Esophagus muscularis mucosa (tissue), 4 donors: ENCODE measurements at places on chromosomes 6 and 20. TPM values are rescaled to one million over a fixed set of nuclear protein-coding genes. Genes with fewer than 3 reads are reported as not detected.
A peak's percentile ranks its signal among the peaks of the same experiment; 100 is the strongest.

DNA sequence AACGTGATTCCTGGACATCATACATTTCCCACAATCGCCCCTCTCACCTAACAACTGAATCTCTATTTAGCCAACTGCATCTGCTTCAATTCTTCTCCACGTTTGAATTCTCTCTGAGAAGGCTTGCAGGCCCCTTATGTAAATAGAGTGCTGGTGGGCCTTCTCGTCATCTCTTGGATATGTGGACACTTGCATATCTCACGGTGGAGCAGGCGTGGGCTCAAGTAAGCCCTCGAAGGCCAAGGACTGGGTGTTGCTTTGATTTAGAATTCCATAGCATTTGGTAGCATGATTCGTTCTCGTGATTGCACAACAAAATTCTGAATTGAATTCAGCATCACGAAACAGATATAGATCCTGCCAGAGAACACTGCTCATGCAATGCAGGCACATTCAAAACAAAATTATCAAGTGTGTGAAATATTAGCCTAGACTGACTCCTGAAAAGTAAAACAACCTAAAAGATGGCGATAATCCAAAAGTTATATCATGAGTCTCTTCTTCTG, 613.6 kb downstream of the TFAP2A start:
- DNase-seq, result no peak
- no peak overlapping the region for H3K4me3 ChIP-seq
- no peaks in the 10 kb centered on the region for H3K36me3 ChIP-seq

GRCh38 chr6:169341706-169342105, 88.1 kb upstream of the THBS2 start:
- H3K4me3 ChIP-seq, result no peak overlapping the region
- H3K27ac ChIP-seq, result no peak overlapping the region
- no peak for DNase-seq
- no peaks in the 10 kb centered on the region for H3K27me3 ChIP-seq
- no peaks in the 10 kb centered on the region for H3K36me3 ChIP-seq

DNA sequence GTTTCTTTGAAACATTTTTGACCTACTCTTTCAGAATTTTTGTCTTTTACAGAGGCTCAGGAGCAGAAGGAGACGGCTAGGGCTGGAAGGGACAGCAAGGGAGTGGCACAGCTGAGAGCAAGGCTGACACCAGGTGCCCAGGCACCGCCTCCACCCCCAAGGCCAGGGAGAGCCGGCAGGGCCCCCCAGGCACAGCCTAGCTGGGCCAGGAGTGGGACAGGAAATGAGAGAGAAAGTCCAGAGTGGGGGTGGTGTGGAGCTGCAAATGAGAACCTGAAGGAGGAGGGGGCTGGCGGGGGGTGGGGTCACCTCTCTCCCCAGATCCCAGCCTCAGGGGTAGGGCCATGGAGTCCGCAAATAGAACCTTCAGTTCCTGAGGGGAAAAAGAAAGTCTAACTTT, 236.7 kb downstream of the CDC5L start:
- H3K4me3 ChIP-seq, result no peak overlapping the region
- no peaks in the 10 kb centered on the region for H3K27me3 ChIP-seq
- DNase-seq, result no peak
- H3K36me3 ChIP-seq, result no peaks in the 10 kb centered on the region

The MARCKS gene
- 31.1 TPM for total RNA-seq

DNA sequence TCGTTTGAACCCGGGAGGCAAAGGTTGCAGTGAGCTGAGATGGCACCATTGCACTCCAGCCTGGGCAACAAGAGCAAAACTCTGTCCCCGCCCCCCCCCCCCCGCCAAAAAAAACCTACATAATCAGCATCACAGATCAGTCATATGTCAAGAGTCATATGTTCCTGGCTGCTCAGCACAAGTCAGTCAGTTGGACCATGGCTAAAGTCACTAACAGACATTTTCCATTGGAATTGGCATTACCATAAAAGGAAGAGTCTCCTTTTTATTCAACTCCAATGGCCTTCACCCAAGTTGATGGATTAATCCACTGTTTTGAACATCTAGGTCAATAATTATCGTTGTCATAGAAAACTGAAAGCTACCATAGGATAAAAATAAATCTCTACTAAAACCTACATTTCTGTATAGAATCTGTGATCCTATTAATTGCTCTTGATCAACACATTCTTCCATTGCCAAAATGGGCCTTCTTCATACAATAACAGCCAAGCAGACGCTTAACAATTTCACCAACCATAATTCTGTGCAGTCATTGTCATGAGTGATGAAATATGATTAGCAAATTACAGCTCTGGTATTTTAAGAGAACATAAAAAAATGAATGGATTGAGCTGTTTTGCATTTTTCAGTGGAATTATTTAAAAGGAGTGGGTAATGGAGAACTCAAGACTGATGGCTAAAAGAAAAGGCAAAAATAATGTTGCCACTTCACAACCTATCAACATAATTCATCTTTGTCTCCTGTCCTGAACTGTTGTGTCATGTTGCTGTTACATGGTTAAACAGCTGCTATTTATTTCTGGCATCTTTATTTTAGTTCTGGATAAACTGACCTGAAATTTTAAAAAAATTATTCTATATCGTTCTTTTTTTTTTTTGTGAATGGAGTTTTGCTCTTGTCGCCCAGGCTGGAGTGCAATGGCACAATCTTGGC, 555.5 kb upstream of the JARID2 start:
- no peaks in the 10 kb centered on the region for H3K4me1 ChIP-seq
- DNase-seq, result no peak
- no peaks in the 10 kb centered on the region for H3K36me3 ChIP-seq

DNA sequence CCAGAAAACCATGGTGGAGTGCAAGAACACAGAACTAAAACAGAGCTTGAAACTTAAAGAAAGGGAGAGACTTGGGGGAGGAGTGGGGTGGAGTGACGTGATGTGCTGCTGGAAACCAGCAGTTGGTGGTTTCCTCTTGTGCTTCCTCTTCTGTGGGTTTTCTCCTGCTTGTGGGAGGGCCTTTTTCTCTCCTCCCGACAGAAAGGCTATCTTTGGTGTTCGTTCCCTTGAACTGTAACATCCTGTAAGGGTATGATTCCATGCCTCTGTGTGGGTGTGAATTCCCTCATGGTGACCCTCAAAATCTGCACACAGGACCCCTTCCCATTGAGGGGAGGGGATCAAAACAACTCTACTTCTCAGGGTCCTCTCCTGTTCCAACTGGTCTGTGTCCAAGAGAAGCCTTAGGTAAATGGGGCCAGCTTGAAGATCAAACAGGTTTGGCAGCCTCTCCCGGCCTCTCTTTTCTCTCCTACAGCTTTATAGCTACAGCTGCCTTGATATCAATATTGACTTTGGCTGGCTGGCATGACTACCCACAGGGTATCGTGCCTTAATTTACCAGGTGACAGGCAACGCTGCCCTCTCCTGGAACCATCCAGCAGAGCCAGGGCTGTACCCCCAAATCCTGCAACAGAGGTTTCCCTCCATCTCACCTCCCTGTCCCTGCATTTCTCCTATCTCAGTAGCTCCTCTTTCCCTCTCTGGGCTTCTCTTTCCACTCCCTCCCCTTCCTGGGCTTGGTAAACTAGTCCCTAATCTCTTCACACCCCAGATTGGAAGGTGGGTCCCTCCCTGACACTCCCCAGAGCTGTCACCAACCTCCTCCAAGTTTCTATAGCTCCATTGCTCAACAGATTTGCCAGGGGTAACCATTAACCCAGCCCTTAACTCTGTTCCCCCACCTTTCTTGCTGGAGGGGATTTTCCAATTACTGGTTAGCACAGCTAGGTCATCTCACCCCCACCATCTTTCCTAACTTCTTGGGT, 1.5 kb upstream of the MSH5 start:
- H3K4me1 ChIP-seq, result peaks cover 54% of the 10 kb centered on the region
- peak overlapping the region; percentile 90 for H3K27ac ChIP-seq
- H3K27me3 ChIP-seq, result no peaks in the 10 kb centered on the region
- H3K4me3 ChIP-seq, result no peak overlapping the region
- peaks cover 9% of the 10 kb centered on the region for H3K36me3 ChIP-seq

- H3K27me3 ChIP-seq, result no peaks in the 10 kb centered on the region
- no peak overlapping the region for H3K4me3 ChIP-seq
- H3K36me3 ChIP-seq, result no peaks in the 10 kb centered on the region
These were observed 980.6 kb upstream of the EYS start for GRCh38 chr6:66687611-66688140.

GRCh38 chr20:7305976-7306375, 538.5 kb downstream of the BMP2 start:
- H3K4me1 ChIP-seq, result no peaks in the 10 kb centered on the region
- H3K27ac ChIP-seq, result no peak overlapping the region
- no peak overlapping the region for H3K4me3 ChIP-seq
- H3K27me3 ChIP-seq, result no peaks in the 10 kb centered on the region

DNA sequence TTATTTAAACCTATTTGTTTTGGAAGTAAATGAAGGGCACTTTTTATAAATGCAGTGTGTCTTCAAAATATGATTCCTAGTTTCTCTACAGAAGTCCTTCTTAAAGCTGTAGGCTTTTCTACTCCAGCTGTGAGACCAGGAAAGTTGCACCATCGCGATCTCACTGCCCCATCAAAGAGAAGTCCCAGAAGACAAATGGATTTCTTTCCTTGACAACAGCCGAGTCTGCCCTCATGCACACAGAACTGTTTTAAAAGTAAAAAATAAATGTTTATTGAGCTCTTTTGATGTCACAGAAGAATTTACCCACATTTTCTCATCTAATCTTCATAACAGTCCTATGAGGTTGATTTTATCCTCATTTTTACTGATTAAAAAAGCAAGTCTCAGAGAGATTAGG, 324.4 kb upstream of the NT5E start:
- no peaks in the 10 kb centered on the region for H3K27me3 ChIP-seq
- no peak for DNase-seq
- H3K36me3 ChIP-seq, result no peaks in the 10 kb centered on the region
- H3K4me3 ChIP-seq, result no peak overlapping the region

The GABRR1 gene
- not detected for total RNA-seq

The TGM3 gene
- 0.83 TPM for total RNA-seq

DNA sequence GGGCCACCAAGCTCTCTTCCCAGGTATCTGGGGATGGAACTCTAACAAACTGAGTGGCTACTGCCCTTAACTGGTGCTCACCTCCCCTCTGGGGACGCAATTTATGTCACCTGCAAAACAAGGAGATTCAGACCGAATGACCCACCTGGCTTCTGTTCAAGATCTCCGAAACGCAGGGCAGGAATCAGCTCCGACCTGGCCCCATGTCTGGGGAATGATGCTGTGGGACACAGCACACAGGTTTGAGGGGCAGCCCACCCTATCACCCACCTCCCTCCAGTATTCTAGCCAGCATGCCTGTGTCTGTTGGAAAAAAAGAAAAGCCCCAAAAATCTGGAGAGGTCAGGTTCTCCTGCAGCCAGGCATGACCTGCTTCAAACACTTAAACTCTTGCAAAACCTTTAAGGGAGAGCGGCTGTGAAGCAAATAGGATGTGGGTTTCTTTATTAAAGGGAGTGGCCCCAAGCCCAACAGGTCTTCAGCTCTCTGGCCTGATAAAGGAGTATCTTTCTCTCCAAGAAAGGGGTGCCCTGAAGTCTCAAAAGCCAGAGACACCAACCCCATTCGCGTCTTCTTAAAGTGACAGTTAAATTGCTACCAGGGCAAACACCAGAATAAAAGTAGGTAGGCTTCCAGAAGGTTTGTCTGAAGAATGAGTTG, 6.4 kb downstream of the PREX1 start:
- peaks cover 25% of the 10 kb centered on the region for H3K4me1 ChIP-seq
- no peak overlapping the region for H3K27ac ChIP-seq
- no peak overlapping the region for H3K4me3 ChIP-seq
- no peaks in the 10 kb centered on the region for H3K36me3 ChIP-seq

DNA sequence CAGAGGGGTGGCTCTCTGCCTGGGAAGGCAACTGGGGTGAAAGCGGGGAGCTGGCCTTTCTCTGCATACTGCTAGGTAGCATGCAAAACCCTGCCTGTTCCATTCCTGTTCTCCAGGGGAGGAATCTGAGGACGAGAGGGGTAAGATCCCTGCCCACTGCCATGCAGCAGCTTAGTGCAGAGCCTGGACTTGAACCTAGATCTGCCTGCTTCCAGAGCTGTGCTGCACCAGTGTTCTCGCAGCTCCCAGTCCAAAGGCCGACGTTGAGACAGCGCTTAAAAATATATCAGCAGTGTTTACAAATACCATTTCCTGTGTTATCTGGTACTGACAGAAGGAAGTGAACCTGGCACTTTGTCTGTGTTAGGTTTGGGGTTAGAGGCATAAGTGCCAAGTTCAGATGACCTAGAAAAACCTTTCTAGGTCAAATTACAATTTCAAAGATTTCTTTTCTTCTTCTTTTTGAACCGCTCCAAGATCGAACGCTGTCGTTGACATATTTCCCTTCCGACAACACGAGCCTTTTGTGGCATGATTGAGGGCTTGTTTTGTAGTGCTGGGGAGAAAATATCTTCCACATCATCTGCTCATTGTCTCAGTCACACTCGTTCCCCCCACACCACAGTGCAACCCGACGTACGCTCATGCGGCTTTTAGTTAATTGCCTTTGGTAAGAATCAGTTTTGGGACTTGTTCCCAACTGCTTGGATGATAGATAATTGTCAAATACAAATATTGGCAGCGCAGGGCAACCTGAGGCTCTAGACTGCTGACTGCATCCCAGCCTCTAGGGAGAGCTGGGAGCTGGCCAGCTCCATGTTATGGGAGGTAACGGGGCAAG, 44.6 kb downstream of the TOX2 start:
- H3K4me1 ChIP-seq, result peaks cover 24% of the 10 kb centered on the region
- no peaks in the 10 kb centered on the region for H3K27me3 ChIP-seq
- no peak overlapping the region for H3K27ac ChIP-seq

- no peaks in the 10 kb centered on the region for H3K36me3 ChIP-seq
- no peaks in the 10 kb centered on the region for H3K27me3 ChIP-seq
- no peak overlapping the region for H3K4me3 ChIP-seq
- no peak overlapping the region for H3K27ac ChIP-seq
- peaks cover 17% of the 10 kb centered on the region for H3K4me1 ChIP-seq
These were observed 210.8 kb upstream of the EXOC2 start for GRCh38 chr6:903761-904160.

The ZNF334 gene
- total RNA-seq, result 0.97 TPM

The SNX3 gene
- total RNA-seq, result 154 TPM

- no peak overlapping the region for H3K4me3 ChIP-seq
- no peaks in the 10 kb centered on the region for H3K4me1 ChIP-seq
- no peaks in the 10 kb centered on the region for H3K36me3 ChIP-seq
- DNase-seq, result no peak
These were observed 284.9 kb upstream of the ECI2 start for GRCh38 chr6:4420160-4420865.

DNA sequence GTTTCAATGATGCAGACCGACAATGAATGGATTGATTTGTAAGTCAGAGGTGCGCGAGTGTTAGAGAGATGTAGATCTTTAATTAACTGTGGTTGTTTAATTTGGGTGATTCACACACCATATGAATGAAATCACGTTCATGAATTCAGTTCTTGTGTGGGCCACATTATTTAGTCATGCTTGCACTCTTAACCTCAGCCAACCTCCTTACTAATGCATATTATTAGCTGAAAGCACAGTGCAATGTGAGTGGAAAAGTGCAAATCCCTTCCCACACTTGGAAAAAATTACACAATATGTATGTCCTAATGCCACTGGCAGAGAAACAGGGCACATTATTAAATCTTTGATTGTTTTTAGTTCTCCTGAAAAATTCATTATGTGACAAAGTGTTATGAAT, 512.5 kb downstream of the BCKDHB start:
- DNase-seq, result no peak
- H3K4me3 ChIP-seq, result no peak overlapping the region
- no peaks in the 10 kb centered on the region for H3K4me1 ChIP-seq
- no peaks in the 10 kb centered on the region for H3K36me3 ChIP-seq
- H3K27me3 ChIP-seq, result no peaks in the 10 kb centered on the region

- H3K4me3 ChIP-seq, result no peak overlapping the region
- H3K4me1 ChIP-seq, result peaks cover 27% of the 10 kb centered on the region
- no peak for DNase-seq
- H3K27me3 ChIP-seq, result no peaks in the 10 kb centered on the region
These were observed 59.7 kb downstream of the B4GALT5 start for GRCh38 chr20:49653925-49654434.
